ENCODE measurements at places on chromosomes 3 and 15.

DNA sequence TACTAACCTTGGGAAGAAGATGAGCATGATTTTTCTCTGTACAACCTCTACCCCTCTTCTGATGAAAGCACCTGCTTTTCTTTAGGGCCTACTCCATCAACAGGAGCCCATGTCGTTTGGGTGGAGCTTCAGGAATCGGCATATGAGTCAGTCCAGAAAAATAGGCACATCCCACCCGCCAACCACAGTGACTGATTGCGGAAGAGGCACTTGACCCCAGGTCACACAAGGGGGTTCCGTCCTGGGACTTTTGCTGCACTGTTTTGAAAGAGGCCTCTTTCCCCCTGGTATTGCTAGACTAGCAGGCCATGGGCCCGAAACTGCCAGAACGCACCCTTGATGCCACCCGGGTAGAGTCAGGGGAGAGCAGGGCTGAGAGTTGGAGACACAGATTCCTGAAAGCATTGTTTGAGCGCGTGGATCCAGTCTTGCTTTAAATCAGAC lies 19.3 kb upstream of the NRROS start:
- no peak for DNase-seq

GRCh38 chr15:61051569-61052031 lies 177.5 kb downstream of the RORA start:
- DNase-seq = no peak

DNA sequence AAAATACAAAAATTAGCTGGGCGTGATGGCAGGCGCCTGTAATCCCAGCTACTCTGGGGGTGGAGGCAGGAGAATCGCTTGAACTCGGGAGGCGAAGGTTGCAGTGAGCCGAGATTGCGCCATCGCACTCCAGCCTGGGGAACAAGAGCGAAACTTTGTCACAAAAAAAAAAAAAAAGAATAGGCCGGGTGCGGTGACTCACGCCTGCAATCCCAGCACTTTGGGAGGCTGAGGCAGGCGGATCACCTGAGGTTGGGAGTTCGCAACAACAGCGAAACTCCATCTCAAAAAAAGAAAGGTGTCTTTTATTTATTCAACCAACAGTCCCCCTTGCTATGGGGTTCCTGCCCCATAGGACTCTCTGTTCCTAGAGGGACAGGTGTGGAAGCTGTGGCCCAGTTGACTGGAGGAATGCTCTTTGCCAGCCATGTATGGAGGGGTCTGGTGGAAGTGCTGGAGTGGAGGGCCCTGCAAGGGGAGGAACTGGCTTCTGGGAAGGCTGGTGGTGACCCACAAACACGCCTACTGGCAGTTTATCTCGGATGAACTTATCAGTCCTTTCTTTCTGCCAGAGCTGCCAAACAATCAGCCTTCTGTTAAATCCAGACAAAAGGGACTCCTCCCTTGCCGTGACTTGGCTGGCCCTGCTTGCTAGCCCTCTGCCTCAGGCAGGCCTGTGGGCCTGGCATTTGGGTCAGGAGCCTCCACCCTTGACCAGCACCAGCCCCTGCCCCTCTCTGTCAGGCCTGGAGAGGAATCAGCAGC lies 4.6 kb upstream of the DAG1 start:
- no peak for DNase-seq

DNA sequence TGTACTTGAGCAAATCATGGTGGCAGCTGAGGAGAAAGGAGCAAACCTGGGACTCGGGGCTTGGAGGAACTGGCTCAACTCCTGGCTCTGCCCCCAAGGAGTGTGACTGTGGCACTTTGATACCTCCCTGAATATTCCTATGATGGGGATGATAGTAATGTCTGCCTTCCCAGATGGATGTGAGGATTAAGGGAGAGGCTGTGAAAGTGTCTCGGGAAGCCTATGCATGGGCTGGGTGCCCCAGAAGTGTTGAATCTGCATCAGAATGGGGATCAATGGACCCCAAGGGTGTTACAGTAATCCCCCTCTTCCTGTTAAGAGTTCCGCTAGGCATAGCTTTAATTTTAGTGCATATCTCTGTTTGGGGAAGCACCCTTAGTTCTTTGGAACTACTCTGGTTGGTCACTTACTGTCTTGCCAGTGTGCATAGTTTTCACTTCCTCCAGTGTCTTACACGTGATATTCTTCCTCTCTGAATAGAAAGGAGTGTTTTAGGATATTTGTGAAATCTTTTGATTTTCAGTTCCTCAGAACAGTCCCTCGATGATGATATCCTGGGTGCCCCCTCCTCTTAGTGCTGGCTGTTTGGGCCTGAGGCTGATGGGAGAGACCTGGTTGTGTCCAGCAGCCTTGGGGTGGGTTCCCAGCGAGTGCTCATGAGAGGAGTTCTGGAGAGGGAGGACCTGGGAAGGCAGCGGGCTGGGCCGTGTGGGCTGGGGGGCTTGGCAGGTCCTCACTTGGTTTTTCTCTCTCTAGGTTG lies 97.5 kb downstream of the CHDH start:
- no peak for DNase-seq

GRCh38 chr3:52831500-52832301 lies 1.2 kb upstream of the ITIH4 start:
- DNase-seq = no peak

- DNase-seq = no peak
These were observed 218.0 kb downstream of the XXYLT1 start for GRCh38 chr3:195052939-195053338.

DNA sequence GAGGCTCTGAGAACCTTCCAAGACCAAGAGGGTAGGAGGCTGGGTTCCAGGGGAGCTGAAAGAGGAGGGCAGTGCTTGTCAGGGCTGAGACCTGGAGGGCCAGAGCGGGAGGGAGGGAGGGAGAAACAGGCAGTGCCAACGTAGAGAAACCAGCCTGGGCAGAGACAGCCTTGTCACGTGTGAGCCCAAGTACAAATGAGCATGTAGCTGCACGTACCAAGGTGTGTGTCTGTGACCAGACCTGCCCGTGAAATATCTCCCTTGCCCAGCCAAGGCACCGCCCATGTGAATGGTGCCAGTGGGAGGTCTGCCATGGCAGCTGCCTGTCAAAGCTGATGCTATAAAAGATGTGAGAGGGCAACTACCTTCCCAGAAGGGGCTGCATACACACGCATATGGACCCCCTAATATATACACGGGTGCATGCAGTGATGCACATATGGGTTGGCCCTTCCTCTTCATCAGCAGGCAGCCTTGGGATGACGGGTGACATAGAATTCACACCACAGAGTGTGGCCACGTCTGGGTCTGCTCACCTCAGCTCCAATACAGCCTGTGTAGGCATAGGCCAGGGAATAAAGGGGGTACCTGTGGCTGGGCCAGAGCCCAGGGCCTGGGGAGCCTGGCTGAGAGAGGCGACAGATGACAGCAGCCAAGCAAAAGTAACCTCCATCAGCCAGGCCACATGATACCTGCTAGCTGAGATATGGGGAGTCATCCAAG lies 7.8 kb upstream of the CTDSPL start:
- DNase-seq = no peak

GRCh38 chr3:98541695-98542094 lies 9.9 kb downstream of the GPR15 start:
- DNase-seq = no peak

DNA sequence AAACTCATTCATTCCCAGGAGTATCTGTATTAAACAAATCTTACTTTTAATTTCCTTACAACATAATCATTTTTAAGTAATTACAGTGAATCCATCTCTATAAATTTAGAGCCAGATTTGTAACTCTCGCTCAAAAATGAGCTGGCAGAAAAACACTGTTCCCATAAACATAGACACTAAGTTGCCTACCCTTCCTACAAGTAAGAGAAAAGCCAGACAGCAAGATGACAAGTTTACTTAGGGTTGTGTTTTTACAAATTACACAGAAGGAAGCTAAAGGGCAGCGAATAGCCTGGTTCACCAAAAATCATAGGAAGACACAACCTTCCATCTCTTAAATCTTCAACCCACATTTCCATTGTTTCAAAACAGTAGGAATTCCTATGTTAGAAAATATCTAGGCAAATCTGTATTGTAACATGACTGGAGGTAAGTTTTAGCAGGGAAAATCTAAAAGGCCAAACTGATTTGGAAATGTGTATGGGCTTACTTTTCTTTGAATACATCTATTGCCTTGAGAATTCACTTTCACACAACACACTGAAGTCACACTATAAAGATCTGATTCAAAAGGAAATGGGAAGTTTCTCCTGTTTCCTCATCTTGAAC lies 21.7 kb downstream of the HERC1 start:
- no peak for DNase-seq

DNA sequence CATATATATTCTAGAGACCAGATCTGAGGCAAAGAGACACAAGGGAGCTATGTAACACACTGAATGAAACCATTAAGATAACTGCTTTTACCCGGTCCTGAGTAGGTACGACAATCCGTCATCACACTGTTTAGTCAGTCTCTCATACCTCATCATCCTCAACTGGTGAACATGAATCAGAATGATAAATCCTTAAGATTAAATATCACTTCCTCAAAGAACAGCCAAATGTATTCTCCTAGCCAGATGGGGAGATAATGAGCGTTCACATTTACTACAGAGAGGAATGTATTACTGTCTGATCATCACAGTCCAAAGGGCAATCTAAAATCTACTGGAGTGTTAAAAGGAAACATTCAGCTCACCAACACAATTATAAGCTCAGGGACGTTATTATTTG lies 319.4 kb upstream of the STAC start:
- no peak for DNase-seq

DNA sequence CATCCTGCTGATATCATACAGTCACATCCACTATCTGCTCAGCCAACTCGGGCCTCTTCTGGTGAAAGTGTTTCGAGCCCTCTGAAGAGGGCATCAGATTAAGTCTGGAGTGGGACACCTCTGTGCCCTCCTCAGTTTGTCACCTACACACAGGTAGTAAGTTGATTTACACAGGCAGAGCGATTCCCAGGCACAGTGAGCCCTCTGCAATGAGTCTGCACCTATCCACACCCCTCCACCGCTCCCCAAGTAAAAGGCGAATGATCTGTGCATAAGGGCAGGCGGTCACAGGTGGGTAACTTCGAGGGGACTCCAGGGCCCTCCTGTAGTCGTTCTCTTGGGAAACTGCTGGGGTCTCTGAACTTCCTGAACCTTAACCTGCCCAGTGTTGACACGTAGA lies 152.0 kb downstream of the ATP10A start:
- no peak for DNase-seq

DNA sequence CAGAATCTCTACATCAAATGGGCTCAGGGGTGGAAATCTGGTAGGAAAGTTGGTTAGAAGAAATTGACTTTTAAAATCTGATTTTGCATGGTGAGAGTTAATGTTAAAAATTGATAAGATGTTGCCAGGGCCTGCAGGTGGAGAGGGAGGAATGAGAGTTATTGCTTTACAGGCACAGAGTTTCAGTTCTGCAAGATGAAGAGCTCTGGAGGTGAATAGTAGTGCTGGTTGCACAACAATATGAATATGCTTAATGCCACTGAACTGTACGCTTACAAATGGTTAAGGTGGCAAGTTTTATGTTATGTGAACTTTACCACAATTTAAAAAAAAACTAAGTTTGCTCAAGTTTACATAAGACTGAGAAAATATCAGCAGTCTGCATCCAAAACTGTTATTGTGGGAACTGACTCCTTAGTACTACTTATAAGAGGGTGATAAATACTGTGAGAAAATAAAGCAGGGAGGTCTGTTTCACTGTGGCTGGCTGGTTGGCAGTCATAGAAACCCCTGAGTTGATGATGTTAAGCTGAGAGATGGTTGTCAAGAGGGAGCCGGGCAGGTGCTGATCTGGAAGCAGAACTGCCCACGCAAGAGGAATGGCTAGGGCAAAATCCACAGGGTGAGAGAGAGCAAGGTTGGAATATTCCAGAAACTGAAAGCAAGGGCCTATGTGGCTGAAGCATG lies 144.9 kb downstream of the EDEM1 start:
- no peak for DNase-seq

DNA sequence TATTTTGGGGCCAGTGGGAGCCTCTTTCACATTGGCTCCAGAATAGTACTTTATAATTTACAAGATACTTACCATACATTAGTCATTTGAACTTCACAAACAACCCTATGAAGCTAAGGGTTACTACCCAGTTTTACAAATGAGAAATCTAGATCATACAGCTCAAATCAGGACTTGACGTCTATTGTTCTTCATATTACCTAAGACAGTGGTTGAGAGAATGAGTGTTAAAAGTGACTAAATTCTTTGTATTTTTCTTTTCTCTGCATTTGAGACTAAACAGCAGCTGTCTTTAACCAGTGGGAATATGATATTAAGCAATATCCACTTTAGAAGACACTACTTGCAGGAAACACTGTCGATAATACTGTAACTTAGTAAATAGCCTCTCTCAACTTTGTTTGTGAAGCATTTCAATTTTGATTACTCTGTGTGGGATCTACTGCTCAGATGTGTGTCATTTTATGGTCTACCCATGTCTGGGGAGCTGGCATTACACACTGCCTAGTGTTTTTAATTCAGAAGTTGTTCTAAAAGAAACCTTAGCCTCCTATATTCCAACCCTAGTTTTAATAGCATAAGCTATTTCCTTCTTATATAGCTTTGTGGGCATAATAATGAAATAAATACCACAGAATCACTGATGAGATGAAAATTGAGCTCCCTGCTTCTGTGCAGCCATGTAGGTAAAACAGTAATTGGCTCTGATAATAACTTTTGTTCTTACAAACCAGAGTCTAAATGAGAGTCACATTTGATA lies 45.9 kb downstream of the IQCH start:
- no peak for DNase-seq

- no peak for DNase-seq
These were observed 82.2 kb downstream of the RBMS3 start for GRCh38 chr3:29363110-29363509.

Data from NCI-H748 treated with DMSO at 0.1 percent for 48 hours (cell line).